Activated T-cell treated with anti-CD3 and anti-CD28 coated beads for 1 hour (primary cell): ENCODE measurements at places on chromosomes 3 and 15.

GRCh38 chr3:67689806-67690205 is 35.4 kb upstream of the SUCLG2 start:
- DNase-seq = no peak

- no peak for DNase-seq
These were observed 54.6 kb downstream of the DAPK2 start for GRCh38 chr15:63991706-63992105.

DNA sequence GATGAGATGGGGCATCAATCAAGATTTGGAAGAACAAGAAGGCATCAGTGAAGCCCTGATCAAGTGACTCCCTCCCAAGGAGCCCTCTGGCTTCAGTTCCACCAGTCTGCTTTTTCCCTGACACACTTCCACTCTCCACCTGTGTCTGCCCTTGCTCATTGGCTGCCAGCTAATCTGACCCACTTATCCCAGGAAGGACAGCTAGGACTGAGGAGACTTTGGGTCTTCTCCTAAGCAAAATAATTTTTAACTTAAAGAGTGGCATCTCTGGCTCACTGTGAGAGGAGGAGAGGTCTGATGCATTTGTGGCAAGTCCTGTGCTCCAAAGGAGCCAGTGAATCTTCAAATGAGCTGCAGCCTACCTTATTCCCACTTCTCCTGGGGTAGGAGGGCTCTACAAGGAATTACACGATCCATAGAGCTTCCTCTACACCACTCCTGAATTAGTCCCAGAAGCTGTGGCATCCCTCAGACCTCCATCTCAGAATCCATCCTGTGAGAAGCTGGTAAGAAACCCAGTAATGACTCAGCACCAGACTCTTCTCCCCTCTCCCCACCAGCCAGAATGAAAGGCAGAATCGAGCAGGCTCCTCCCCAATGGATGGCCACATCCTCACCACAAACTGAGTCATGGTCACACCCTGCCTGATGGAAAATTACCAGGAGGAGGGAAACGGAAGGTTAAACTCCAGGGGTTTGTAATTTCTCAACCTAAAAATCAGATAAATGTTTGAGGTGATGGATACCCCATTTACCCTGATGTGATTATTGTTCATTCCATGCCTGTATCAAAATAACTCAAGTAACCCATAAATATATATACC is 6.3 kb upstream of the PKM start:
- peak; percentile 20 for DNase-seq

GRCh38 chr3:4036046-4036445 is 236.8 kb downstream of the LRRN1 start:
- no peak for DNase-seq

- DNase-seq = no peak
These were observed 7.5 kb upstream of the TM4SF1 start for GRCh38 chr3:149384911-149385321.

GRCh38 chr3:122257644-122258364 is 67.2 kb upstream of the CSTA start:
- DNase-seq = no peak

DNA sequence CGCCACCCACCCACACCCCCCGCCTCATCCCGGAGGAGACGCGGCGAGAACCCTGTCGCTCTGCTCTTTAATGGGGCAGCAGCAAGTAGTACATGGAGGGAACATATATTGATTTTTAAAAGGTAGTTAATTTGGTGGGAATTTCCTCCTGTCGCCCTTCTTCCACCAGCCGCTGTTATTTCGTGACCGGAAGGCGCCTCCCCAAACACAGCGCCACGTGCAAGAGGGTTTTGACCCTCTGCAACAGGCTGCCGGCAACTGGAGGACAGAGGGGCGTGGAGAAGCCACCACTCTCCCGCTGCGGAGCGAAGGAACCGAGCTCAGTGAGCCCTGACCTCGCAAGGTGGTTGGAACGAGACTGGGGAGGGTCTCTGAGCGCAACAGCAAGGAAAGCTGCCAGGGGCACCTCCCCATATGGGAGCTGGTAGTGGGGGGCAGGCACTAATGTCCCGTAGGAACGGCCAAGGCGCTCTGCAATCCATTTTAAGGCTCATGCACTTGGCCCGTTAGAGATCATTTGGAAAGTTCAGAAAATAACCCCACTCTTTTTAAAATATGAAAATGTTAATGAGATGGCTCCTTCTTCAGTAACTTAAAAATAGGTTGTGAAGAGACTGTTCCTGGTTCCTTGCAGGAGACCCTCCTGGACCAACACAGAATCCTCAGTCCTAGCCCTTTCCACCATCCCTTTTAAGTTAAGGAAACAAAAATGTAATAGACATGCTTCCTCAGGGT is 4.3 kb downstream of the ONECUT1 start:
- DNase-seq = no peak

DNA sequence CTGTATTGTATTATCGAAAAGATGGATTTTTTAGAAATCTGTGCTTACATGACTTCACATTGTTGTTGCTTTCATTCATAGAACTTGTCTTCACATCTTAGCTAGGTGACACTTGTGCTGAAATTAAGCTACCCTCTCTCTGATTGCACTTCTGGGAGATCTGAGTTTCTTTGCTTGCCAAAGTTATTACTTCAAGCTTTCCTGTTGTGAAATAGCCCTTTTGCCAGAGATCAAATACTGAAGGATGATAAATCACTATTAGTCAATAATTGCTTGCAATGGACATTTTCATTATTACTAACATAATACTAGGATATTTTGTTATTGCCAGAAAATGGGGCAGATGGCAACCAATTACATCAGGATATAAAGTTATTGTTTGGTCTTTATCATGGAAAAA is 34.7 kb downstream of the PIK3CA start:
- no peak for DNase-seq

DNA sequence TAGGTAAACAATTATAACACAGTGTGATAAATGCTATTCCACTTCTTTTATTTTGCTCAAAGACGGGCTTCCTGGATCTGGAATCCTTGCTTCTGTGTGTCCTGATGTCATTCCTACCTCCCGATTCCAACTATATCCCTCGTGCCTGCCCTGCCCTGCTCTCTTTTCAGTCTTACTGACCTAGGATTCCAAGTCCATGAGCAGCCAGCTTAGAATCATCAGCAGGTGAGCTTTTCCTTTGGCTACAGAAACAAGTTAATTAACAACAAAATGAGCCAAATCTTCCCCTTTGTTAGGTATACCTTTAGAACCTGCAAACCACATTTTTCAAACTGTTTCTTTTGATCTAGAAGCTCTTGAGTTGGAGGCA is 21.9 kb upstream of the KPNA1 start:
- DNase-seq = no peak

DNA sequence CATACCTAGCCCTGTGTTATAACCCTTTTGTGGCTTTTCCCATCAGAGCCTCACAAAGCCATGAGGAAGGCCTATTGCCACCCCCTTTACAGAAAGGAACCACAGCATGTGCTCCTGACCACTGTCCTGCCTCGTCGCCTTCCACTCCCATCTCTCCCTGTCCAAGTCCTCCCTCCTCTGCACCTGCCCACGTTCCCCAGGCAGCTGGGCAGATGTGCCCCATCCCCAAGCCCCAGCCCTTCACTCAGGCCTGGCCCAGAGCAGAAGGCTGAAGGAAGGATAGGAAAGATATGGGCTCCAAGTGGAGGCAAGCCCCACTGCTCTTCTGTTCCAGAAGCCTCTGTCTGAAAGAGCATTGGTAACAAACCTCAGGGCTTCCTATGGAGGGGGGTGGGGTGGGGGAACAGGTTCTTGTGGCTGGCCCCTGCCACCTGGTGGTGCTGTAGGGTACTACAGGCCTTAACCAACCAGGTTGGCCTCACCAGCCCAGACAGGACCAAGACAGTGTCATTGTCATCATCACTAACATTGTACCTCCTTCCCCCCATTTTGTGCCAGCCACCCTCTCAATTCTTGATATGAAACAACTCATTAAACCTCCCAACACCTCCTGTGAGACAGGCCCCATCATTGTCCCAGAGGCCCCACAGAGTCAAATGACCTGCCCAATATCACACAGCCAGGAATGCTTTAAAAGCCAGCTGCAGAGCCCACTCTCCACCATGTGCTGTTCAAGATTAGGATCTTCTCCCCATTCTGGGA is 10.0 kb downstream of the POC1A start:
- peak; percentile 87 for DNase-seq

- no peak for DNase-seq
These were observed 9.3 kb downstream of the COLQ start for GRCh38 chr3:15512166-15512565.

DNA sequence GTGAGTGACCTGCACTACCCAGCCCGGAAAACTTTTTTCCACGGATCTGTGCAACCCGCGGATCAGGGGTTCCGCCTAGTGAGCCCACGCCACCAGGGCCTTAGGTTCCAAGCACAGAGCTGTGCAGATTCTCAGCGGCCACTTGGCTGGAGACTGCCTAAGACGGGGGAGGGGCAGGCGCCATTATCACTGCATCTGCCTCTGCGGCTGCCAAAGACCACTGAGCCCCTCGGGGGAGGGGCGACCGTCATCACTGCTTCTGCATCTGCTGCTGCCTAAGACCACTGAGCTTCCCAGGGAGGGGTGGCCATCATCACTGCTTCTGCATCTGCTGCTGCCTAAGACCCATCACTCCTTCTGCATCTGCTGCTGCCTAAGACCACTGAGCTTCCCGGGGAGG is 460.2 kb downstream of the OCA2 start:
- DNase-seq = no peak

GRCh38 chr15:62565634-62566026 is 400.5 kb upstream of the C2CD4B start:
- no peak for DNase-seq

DNA sequence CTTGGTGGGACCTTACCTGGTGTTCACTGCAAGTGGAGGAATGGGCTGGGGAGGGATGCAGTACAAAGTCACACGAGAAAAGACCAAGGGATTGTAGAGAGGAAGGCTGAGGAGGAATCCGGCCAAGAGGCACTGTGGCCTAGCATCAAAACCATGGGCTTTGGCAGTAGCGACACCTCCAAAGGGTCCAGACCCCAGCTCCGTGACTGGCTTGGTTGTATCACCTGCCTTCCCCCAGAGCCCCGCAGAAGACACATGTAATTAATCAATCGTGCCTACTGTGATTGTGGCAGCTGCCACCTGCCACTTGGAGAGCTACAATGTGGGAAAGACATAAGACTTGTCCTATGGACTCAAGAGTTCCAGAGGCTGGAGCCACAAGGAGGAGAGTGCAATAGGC is 54.7 kb downstream of the ST8SIA2 start:
- DNase-seq = no peak

- no peak for DNase-seq
These were observed 361.9 kb downstream of the CLSTN2 start for GRCh38 chr3:140296796-140297352.
